ENCODE measurements at places on chromosomes 3 and 15.

DNA sequence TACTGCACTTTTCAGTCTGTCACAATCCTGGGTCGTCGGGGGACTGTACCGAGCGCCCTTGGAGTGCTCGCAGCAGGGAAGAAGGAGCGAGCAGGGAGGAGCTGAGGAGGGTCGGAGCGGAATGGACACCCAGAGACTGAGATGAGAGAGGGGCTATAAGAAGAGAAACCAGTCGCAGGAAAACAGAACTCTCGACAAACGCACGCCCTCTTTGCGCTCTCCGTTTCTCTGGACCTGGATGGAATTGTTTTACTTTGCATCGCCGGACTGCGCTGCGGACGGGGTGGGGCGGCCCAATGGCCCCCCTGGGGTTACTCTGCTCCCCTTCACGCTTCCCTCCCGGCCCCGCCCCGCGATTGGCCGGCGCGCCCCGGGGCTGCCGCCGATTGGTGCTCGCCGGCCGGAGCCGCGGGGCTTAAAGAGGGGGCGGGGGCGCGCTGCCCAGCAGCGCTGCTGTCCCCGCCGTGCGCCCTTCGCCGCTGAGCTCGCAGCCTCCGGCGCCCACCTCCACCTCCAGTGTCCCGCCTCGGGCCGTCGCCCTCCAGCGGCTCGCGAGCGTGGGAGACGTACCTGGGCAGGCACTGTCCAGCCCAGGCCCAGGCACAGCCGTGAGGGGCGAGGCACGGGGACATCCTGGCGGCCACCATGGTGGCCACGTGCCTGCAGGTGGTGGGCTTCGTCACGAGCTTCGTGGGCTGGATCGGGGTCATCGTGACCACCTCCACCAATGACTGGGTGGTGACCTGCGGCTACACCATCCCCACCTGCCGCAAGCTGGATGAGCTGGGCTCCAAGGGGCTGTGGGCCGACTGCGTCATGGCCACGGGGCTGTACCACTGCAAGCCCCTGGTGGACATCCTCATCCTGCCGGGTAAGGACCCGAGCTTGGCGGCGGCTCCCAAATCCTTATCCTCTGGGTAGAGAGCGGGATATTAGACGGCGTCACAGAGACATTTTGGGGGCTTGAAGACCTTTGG, at the start of gene CLDN11:
Gene CLDN11, plus strand, starts transcription at position 447 of the 977 bp plus-strand sequence. Its CDS starts 199 bp downstream, at position 646.
- DNase-seq, result no peak

DNA sequence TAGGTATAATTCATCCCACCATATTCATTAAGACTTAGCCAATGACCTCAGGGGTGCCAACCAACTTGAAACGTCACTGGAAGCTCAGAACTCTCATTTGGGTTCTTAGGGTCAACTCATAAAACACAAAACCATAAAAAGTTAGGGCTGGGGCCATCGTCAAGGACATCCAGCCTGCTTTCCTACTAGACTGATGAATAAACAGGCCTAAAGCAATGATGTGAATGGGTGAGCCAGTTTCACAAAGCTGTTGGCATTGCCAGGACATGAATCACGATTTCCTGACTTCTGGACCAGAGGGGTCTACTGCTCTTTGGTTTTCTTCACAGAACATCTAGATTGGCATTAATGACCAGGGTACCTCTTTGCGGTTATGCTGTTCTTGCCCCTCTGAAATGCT, 64.7 kb downstream of the EOMES start:
- DNase-seq, result no peak

GRCh38 chr3:23913182-23913581, 3.6 kb downstream of the NKIRAS1 start:
- DNase-seq, result no peak

- DNase-seq, result no peak
Measured at GRCh38 chr15:90519688-90520087, 10.0 kb upstream of the CRTC3 start.

- DNase-seq, result no peak
Measured at GRCh38 chr3:100561459-100562158, 47.8 kb upstream of the ADGRG7 start.

DNA sequence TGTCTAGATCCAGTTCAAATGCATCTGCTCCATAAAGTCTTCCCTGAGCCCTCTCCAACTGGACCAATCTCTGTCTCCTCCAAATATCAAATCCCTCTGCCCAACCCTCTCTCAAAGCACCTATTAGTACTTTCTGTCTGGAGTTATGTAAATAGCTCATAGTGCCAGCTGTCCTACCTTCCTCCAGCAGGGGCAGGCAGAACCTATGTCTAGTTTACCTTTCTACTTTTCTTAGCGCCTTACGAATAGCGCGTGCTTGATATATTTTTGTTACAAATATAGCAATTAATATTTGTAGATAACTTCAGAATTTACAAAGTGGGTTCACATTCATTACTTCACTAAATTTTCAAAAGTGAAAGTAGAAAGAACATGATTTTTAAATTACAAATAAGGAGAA, 14.0 kb upstream of the CCDC80 start:
- DNase-seq, result no peak

- DNase-seq, result no peak
Measured at GRCh38 chr3:39467394-39468107, at the start of gene MOBP. TSS of gene MOBP (plus strand) at chr3:39467680. CDS start at chr3:39502070, 34,390 bp downstream.

GRCh38 chr3:70980646-70981170, 602.8 kb downstream of the FOXP1 start:
- DNase-seq, result no peak

DNA sequence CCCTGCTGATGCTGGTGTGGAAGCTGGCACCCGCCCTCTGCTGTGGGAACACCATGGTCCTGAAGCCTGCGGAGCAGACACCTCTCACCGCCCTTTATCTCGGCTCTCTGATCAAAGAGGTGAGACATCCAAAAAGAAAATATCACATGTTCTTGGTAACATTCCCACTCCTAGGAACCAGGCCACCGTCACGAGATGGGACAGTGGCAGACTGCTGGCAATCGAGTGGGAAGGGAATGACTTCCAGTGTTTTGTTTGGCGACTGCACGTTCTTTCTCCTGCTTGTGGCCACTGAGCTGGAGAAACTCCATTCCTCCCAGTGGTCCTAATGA, 14.3 kb downstream of the ALDH1A3 start:
- no peak for DNase-seq
